Right ventricle myocardium inferior (tissue), 1 donor: ENCODE measurements at places on chromosomes 13 and 19. TPM values are rescaled to one million over a fixed set of nuclear protein-coding genes. Genes with fewer than 3 reads are reported as not detected.
A peak's percentile ranks its signal among the peaks of the same experiment; 100 is the strongest.

The LILRB2 gene
- total RNA-seq: 2.9 TPM

GRCh38 chr19:49860336-49861102 is 6.9 kb downstream of the PNKP start:
- no peak for DNase-seq

DNA sequence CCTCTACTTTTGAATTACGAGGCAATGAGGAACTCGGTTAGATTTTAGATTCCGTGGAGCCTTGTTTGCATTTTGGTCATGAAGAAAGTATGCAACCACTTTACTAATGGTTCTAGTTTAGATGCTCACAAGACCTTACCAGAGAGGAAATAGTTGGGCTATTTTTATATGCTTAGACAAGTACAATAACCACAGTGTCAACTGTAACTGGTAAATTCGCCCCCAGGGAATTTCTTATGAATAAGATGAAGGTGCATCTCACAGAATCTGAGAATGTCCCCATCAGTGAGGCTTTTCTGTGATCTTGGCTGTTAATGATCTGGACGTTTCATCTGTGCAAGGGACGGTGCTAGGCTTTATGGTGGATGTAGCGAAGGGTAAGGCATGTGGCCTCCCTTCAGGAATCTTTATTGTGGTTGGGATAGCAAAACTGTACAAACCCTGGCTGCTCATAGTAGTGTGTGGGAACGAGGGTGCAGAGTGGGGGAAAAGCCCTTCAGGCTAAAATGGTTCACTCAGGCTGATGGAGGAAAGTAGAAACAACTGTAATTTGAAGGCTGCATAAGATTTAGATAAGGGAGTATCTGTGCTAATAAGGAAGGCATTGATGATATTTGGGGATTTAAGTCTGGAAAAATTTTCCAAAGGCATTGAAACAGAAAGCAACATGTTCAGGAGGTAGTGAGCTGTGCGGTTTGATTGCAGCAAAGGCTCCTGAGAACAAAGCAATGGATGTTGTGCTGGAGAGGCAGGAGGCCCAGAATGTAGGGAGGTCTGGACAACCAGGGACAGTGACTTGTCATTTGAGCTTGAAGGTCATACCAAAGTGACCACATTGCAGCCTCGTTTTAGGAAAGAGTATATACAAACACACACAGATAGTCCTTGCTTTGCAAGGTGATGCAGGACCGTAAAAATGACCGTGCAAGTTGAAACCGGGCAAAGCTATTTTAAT is 28.4 kb downstream of the UBAC2 start:
- DNase-seq: no peak

The CATSPERD gene
- not detected for total RNA-seq

The MYCBP2 gene
- 40.7 TPM for total RNA-seq

DNA sequence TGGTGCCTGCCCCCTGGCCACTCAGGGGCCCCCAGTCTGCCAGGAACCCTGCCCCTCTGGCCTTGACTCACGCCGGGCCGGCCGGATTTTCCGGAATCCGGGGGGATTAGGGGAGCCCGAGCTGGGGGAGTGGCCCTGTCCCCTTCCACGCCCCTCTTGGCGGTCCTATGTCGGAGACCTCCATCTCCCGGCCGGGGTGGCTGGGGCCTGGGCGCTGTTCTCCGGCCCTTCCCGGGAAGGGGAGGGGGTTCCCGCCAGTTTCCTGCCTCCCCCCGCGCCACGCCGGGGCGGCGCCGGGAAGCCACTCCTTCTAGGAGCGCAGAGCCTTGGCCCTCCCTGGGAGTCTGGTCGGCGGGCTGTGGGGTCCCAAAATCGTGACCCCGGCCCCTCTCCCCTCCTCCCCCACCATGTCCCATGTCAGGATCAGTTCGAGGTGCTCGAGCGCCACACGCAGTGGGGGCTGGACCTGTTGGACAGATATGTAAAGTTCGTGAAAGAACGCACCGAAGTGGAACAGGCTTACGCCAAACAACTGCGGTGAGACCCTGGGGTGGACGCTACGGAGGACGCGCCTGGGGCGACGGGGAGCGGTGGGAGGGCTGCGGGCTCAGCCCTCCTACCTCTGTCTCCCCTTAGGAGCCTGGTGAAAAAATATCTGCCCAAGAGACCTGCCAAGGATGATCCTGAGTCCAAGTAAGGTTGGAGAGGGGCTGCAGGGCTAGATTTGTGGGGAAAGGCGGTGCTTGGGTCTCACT is 1.3 kb downstream of the TRIP10 start:
- peak; percentile 79 for DNase-seq
